ENCODE measurements at places on chromosomes 12 and 14.

DNA sequence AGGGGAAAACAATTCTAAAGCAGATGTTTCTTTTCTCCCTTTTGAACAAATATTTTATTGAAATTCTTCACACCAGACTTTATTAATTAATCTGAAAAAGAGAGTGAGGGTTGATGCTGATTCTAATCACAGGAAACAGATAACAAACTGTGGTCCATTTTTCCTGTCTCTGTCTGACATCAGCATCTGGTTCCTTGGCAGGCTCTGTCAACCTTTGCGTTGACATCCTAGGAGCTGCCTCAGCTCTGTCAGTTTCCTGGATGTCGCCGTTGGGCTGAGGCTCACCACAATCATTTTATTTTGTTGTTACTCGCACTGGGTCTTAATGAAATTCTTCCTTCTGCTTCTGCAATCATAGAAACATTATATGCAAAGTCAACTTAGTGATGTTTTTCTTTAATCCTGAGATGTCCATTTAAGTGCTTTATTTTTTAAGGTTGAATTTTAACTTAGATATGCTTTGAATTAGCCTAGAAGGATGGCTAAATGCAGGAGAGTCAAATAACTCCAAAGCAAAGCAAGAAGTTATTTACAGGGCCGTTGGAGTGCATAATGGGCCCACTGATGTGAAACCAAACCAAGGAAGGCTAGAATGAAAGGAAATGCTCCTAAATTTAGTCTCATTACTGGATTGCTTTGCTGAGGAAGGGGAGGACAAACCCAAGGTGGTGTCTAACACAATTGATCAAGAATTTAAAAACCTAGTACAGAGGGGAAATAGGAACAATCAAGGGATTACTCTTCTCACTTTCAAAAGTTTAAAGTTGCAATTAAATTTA is 542.4 kb downstream of the FLRT2 start:
- no peak for DNase-seq

DNA sequence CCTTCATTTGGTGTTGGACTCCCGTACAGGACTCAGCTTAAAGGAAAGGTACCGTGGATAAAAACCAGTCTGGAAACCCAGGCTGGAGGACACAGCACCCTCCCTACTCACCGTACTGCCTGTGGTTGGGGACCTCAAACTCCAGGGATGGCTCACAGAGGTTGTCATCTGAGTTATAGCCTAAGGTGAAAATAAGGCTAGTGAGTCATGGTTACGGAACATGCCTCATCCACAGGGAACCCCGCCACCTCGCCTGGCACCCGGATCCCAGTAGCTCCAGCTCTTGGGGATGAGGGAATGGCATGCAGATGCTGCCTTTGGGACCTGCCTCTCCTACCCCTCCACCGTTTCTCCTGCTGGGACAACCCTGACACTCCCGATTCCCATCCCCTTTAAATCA is 36.8 kb upstream of the GPR68 start:
- no peak for DNase-seq

- DNase-seq = peak; percentile 78
Measured at GRCh38 chr14:101857226-101857625, 95.7 kb downstream of the PPP2R5C start.

DNA sequence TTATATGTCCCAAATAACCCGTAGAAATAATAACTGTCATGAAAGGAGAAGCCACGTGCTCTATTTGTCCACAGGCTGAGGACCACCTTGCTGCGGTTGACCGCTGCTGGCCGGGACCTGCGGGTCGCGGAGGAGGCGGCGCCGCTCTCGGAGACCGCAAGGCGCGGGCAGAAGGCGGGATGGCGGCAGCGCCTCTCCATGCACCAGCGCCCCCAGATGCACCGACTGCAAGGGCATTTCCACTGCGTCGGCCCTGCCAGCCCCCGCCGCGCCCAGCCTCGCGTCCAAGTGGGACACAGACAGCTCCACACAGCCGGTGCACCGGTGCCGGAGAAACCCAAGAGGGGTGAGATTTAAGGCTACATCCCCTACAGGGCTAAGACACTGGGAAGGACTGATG is 21.0 kb downstream of the RPGRIP1 start:
- DNase-seq = peak; percentile 65

DNA sequence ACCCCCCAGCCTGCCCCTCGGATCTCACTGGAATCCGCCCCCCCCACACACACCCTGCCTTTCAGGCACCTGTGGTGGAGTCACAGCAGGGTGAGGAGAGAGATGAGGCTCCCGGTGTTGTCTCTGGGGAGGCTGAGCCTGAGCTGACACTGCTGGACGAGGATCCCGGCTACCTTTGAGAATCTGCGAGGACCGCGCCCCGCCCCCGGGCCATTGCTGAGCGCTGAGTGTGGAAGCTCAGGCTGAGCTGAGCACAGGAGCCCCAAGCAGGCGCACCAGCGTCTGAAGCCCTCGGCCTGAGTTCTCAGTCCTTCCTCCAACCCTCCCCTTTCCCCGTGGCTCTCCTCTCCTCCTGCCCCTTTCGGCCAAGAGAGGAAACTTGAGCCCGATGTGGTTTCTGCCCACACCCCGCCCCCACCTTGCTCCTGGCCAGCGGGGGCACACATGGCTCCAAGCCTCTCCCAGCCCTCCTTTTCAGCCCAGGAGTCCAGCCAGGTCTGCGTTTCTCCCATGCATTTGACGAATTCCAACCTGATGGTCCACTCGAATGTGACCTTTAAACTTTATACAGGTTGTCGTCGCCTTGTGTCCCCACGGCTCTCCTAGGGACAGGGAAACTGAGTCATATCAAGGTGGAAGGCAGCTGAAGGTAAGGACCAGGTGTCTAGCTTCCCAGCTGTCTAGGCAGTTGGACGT is at the start of gene NFE2:
TSS of gene NFE2 (minus strand) at position 284 of the 696 bp plus-strand sequence. CDS start 5,767 bp downstream, outside the sequence.
- DNase-seq = peak; percentile 56

- DNase-seq = no peak
Measured at GRCh38 chr14:31568671-31569070, 7.5 kb downstream of the NUBPL start.

- DNase-seq = no peak
Measured at GRCh38 chr14:80425686-80426085, 214.4 kb upstream of the DIO2 start.

DNA sequence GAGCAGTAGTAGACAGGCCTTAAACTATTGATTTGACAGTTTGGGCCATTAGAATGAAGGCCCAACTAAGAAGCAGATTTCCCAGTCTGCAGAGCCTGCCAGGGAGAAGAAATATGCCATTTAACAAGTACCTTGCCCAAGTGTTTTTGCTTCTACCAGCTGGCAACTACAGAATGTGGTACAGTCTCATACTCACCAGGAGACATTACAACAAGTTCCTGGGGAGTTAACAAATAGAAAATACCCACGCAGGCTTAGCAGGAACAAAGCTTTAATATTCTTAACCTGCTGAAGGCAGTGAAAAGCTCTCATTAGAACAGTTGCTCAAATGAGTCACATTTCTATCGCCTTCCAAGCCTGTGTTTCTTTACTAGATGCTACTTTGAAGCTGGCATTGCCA is 241.0 kb downstream of the TMEM117 start:
- no peak for DNase-seq

DNA sequence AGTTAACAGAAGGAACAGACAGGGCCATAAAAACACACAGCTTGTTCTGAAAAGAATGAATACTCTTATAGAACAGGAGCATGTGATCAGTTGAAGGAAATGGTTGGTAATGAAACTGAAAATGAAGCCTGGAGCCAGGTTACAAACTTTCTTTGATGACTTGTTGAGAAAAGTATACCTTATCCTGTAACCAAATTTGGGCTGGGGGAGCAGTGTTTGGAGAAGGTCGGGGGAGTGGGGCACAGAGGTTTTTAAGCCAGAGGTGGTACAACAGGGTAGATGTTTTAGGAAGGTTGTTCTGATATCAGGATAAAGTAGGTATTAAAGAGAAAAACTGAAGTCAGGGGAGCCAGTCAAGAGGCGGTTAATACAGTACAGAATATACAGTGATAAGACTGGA is 8.2 kb downstream of the GOLT1B start:
- DNase-seq = no peak

- DNase-seq = no peak
Measured at GRCh38 chr12:11765421-11765816, 115.9 kb downstream of the ETV6 start.

DNA sequence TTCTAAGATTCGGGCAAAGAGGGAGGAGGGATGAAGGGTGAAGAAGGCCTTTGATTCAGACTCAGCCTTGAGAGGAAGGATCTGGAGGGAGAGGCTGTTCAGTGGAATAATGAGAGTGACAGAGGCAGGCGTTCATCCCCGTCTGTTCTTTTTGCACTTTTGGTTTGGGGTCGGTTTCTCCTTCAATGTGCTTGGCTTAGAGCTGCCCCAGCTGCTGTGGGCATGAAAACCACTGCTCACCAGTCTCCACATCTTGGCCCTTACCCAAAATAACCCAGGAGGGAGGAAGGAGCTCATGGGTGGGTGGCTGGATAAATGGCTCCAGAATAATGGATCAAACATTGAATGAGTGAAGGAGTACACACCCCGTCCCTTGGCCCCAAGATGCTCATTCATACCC is 261.7 kb upstream of the FKBP4 start:
- DNase-seq = no peak

GRCh38 chr14:89108608-89109007 is 284.2 kb downstream of the TTC8 start:
- DNase-seq = no peak

GRCh38 chr12:5562581-5562980 is 130.7 kb downstream of the NTF3 start:
- DNase-seq = no peak

Data from Karpas-422 (cell line).